Panc1 (cell line): ENCODE measurements at places on chromosomes 5 and 9. TPM values are rescaled to one million over a fixed set of nuclear protein-coding genes. Genes with fewer than 3 reads are reported as not detected.

DAPK1 gene
- total RNA-seq, result 0.87 TPM

ERAP2 gene
- total RNA-seq, result 15.5 TPM

CATSPER3 gene
- 0.69 TPM for total RNA-seq

PRDM9 gene
- total RNA-seq, result not detected

THG1L gene
- 15.4 TPM for total RNA-seq

GRCh38 chr9:100074093-100074492 lies 24.7 kb downstream of the ERP44 start:
- no peaks in the 10 kb centered on the region for H3K27me3 ChIP-seq
- H3K4me1 ChIP-seq, result no peaks in the 10 kb centered on the region
- H3K4me3 ChIP-seq, result no peak overlapping the region
- DNase-seq, result no peak
- H3K36me3 ChIP-seq, result no peaks in the 10 kb centered on the region

DNA sequence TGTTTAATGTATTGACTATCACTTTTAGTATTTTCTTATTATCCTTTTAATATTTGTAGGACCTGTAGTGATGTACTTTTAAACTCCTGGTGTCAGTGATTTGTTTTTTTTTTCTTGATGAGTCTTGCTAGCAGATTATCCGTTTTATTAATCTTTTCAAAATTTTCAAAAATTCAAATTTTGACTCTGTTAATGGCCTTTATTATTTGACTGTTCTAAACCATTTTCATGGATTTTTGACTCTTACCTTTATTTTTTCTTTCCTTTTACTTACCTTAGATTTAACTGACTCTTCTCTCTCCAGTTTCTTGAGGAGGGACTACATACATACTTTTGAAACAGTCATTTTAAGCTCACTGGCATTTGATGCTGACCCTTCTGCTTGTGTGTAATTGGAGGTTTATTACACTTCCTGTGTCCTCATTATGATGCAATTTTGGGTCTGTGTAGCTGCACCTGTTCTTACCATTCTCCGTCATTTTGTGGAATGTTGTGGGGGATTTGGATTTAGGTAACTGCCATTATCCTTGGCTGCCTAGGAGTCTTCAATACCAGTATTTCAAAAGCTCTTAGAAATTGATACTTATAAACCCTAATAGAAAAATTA lies 32.0 kb upstream of the EXOC3 start:
- DNase-seq, result no peak
- no peak overlapping the region for H3K27ac ChIP-seq
- H3K4me3 ChIP-seq, result no peak overlapping the region
- H3K27me3 ChIP-seq, result no peaks in the 10 kb centered on the region
- no peaks in the 10 kb centered on the region for H3K4me1 ChIP-seq

DNA sequence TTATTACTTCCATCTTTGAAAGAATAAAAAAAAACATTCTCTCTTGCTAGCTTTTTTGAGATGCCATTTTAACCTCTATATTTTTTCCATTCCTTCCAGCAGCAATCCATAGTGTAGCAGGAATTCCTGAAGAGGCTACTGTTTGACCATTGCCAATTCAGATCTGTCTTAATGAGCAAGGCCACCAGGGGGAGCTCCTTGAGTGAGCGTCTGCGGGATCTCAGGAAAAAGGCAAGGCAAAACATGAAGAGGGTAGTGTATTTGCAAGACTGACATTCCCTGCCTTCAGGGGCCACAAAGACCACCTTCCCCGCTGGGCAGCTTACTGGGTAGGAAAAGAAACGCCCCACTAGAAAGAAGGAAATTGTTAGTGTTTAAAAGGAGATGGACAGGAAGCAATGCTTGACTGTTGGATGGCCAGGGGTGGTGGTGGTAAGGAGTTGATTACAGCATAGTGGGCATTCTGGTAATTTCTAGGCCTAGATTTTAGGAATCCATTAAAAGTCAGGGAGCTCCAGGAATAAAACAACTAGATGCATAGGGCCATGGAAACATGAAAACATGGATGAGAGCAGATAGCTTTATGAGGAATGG lies 206.6 kb upstream of the HAPLN1 start:
- no peaks in the 10 kb centered on the region for H3K36me3 ChIP-seq
- peak; percentile 27 for DNase-seq
- H3K4me3 ChIP-seq, result no peak overlapping the region
- H3K4me1 ChIP-seq, result no peaks in the 10 kb centered on the region
- no peaks in the 10 kb centered on the region for H3K27me3 ChIP-seq

- no peak overlapping the region for H3K4me3 ChIP-seq
- H3K27ac ChIP-seq, result no peak overlapping the region
- H3K4me1 ChIP-seq, result no peaks in the 10 kb centered on the region
- no peak for DNase-seq
- peaks cover 2% of the 10 kb centered on the region; the same call in 1 of the 2 replicates for H3K27me3 ChIP-seq
- H3K36me3 ChIP-seq, result no peaks in the 10 kb centered on the region
These were observed 300.0 kb downstream of the ZSWIM6 start for GRCh38 chr5:61632064-61632463.

DNA sequence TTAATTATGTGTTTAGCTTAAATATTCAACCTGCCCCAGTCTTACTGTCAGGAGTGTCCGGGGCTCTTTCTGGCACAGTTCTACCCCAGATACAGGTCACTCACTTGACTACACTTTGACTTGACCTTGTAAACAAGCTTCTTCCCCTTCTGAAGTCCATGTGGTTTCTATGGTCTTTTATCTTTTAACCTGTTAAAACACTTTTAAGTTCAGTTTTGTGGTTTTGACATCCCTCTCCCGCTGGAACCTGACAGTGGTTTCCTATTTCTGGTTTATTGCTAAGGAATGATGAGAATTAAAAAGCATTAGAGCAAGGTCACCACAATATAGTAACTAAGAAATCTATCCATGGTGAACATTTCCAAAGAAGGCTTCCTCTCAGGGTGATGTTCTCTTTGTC lies 300.1 kb downstream of the TMEM167A start:
- H3K27me3 ChIP-seq, result no peaks in the 10 kb centered on the region
- no peak overlapping the region for H3K27ac ChIP-seq
- H3K4me1 ChIP-seq, result no peaks in the 10 kb centered on the region
- no peaks in the 10 kb centered on the region for H3K36me3 ChIP-seq
- H3K4me3 ChIP-seq, result no peak overlapping the region

DNA sequence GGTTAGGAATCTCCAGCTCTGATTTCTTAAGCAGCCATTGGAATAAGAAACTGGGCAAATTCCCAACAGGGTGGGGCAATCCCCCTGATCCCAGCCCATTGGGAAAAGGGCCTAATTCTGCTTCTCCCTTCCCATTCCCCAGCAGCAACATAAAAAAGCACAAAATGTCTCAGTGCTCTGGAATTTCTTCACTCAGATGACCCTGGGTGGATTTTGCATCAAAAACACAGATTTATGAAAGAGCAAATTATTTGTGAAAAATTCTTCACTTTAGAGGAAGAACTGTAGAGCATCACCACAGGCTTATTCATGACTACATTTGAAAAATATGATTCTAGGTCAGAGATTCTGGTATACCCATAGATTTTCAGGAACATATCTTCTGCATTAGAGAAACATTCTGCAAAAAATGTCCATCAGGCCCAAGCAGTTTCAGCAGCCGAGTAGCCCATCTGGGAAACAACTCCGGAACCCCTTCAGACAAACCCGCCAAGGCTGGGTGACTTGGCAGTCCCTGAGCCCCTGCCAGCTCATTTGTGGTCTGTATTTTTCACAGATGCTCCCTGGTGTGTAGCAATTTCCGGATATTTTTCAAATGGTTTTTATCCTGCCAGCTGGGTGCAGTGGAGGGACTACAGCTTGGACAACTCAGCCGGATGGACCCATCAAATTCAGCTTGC lies 102.1 kb upstream of the RANBP3L start:
- no peak for DNase-seq
- H3K27ac ChIP-seq, result no peak overlapping the region
- no peaks in the 10 kb centered on the region for H3K4me1 ChIP-seq

GRCh38 chr9:111915425-111915758 lies 18.8 kb downstream of the UGCG start:
- DNase-seq, result no peak
- peak overlapping the region; percentile 39; the same call in 1 of the 2 replicates for H3K27ac ChIP-seq

DNA sequence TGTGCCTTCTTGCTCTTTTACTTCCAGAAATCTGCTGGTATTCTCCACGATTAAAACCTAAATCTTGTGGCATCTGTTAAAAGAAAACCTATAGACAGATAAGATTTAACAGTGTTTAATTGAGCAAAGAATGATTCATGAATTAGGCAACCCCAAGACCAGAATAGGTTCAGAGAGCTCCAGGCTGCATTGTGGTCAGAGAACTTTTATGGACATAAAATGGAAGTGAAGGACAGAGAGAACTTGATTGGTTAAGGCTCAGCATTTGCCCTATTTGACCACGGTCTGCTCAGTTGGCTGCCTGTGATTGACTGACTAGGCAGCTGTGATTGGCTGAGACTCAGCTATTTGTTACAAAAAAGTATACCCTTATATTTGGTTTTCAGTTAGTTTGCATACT lies 10.4 kb upstream of the SLC36A2 start:
- no peaks in the 10 kb centered on the region; the same call in 1 of the 2 replicates for H3K27me3 ChIP-seq
- no peaks in the 10 kb centered on the region for H3K36me3 ChIP-seq
- no peak overlapping the region for H3K27ac ChIP-seq
- DNase-seq, result no peak
- H3K4me1 ChIP-seq, result no peaks in the 10 kb centered on the region

DNA sequence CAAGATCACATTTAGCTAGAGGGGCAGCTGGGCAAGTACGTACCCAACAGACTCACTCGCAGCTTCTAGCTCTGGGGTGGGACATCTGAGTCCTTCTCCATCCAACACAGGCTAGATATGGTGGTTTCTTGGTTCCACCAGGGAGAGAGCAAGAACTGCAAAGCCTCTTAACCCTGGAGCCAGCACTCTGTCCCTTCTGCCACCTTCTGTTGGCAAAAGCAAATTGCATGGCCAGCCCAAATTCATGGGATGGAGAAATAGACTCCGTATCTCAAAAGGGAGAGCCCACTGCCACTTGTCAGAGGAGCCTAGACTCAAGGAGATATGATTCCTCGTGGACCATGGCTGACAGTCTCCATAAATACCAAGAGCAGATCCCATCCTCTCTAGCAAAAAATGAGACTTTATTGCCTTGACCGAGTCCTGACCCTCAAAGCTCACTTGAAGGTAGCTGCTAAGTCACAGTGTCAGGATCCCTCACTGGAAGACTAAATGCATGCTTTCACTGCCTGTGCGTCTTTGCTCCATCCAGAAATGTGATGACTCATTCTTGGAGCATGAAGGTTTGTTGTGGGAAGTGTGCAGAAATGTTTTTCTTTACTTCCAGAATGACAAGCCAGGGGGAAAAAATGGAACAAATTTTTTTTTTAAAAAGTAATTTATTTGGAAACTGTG lies 28.8 kb upstream of the ROR2 start:
- H3K27me3 ChIP-seq, result no peaks in the 10 kb centered on the region
- DNase-seq, result no peak
- no peaks in the 10 kb centered on the region for H3K4me1 ChIP-seq
- no peak overlapping the region for H3K4me3 ChIP-seq
- H3K27ac ChIP-seq, result no peak overlapping the region
- no peaks in the 10 kb centered on the region for H3K36me3 ChIP-seq

- no peak overlapping the region for H3K27ac ChIP-seq
- no peaks in the 10 kb centered on the region for H3K36me3 ChIP-seq
- no peaks in the 10 kb centered on the region for H3K4me1 ChIP-seq
- H3K4me3 ChIP-seq, result no peak overlapping the region
- DNase-seq, result no peak
These were observed 26.0 kb downstream of the NDUFS6 start for GRCh38 chr5:1827025-1827885.

DNA sequence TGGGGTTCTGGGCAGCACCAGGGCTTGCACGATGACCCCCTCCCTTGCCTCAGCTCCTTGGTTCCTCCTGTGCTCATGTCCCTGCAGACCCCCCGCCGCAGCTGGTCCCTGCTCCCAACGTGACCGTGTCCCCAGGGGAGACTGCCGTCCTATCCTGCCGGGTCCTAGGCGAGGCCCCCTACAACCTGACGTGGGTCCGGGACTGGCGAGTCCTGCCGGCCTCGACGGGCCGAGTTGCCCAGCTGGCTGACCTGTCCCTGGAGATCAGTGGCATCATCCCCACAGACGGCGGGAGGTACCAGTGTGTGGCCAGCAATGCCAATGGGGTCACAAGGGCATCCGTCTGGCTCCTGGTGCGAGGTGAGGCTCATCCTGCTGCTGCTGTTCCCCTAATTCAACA lies 39.1 kb downstream of the HMCN2 start:
- DNase-seq, result no peak
- no peaks in the 10 kb centered on the region for H3K27me3 ChIP-seq
- no peak overlapping the region for H3K4me3 ChIP-seq
- H3K36me3 ChIP-seq, result no peaks in the 10 kb centered on the region
- no peaks in the 10 kb centered on the region for H3K4me1 ChIP-seq

- H3K27me3 ChIP-seq, result no peaks in the 10 kb centered on the region
- H3K4me1 ChIP-seq, result no peaks in the 10 kb centered on the region
- H3K4me3 ChIP-seq, result no peak overlapping the region
These were observed 478.1 kb upstream of the CDH9 start for GRCh38 chr5:27516437-27516836.

DNA sequence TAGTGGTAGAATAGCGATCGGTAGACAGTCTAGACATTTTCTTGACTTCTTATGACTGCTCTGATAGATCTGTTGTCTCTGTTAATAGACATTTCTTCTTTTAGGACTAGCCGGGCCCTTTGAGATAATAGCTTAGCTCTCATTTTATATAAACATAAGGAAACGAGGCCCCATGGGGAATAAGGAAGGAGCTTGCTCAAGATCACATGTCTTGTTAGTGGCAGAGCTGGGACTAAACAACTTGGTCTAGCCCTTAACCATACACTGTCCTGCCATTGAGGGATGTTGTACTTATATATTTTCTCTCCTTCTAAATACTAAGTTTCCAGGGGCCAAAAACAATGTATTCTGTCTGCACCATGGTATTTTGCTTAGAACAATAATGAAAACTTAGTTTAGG lies 140.0 kb downstream of the GCNT1 start:
- no peaks in the 10 kb centered on the region for H3K27me3 ChIP-seq
- H3K4me3 ChIP-seq, result no peak overlapping the region
- DNase-seq, result no peak
- H3K27ac ChIP-seq, result no peak overlapping the region
- no peaks in the 10 kb centered on the region for H3K4me1 ChIP-seq

DNA sequence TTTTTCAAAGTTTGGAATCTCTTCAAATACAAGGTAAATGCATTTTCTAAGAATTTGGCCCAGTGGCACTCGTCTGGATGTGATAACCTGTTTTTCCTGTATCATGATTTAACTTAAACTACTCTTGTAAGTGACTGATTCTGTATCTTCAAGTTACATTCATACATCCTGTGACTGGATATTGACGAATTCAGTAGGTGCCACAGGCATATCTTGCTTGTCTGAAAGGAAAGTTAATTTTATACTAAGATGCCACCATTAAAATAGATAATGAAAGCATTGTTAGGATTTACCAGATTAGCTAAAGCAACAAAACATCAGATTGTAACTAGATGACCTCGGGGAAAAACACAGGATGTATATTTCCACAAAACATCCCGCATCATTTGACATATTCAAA lies 175.3 kb upstream of the ZNF608 start:
- peaks cover 7% of the 10 kb centered on the region; the same call in 1 of the 2 replicates for H3K4me1 ChIP-seq
- H3K27me3 ChIP-seq, result no peaks in the 10 kb centered on the region
- peak overlapping the region; percentile 42; the same call in 1 of the 2 replicates for H3K27ac ChIP-seq
- H3K36me3 ChIP-seq, result no peaks in the 10 kb centered on the region

- DNase-seq, result no peak
- H3K4me1 ChIP-seq, result no peaks in the 10 kb centered on the region
- no peak overlapping the region for H3K4me3 ChIP-seq
- no peaks in the 10 kb centered on the region for H3K36me3 ChIP-seq
These were observed 184.2 kb upstream of the TBCA start for GRCh38 chr5:77960305-77960704.
